NCI-H1694 (cell line): ENCODE measurements at places on chromosomes 1 and 21.

DNA sequence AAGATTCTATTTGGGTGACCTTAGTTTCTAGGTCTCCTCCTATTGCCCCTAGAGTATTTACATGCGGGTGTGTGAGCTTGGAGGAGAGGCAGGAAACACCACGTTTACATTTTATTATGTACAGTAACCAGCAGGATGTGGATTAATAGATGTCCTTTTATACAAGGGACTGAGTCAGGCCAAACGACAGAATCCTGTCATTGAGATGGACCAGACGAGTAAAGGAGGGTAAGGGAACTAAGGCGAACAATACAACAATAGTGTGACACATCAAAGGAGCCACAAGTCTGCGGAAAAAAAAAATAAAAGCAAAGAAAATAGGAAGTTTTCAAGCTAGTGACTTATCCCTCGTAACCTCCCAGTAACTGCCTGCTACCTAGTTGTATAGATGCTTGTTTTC, 151.1 kb downstream of the GABPA start:
- DNase-seq = no peak

DNA sequence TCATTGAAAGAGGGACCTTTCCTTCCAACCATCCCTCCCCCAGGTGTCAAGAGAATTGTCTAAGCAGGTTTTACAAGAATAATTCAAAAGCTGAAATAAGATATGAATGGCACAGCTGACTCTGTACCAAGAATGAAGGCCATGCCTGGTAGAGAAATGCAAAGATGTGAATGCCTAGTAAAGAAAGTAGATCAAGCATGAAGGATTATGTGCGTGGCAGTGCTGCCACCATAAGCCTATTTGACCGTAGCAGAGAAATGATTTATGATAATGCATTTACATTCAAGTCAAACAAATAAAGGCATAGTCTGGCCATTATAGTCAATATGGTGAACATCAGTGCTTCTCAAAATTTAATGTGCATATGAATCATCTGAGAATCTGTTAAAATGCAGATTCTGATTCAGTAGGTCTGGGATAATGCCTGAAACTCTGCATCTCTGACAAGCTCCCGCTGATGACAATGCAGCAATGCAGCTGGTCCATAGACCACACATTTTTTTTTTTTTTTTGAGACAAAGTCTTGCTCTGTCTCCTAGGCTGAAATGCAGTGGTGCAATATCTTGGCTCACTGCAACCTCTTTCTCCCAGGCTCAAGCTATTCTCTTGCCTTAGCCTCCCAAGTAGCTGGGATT, 16.6 kb upstream of the CLCA4 start:
- DNase-seq = no peak

DNA sequence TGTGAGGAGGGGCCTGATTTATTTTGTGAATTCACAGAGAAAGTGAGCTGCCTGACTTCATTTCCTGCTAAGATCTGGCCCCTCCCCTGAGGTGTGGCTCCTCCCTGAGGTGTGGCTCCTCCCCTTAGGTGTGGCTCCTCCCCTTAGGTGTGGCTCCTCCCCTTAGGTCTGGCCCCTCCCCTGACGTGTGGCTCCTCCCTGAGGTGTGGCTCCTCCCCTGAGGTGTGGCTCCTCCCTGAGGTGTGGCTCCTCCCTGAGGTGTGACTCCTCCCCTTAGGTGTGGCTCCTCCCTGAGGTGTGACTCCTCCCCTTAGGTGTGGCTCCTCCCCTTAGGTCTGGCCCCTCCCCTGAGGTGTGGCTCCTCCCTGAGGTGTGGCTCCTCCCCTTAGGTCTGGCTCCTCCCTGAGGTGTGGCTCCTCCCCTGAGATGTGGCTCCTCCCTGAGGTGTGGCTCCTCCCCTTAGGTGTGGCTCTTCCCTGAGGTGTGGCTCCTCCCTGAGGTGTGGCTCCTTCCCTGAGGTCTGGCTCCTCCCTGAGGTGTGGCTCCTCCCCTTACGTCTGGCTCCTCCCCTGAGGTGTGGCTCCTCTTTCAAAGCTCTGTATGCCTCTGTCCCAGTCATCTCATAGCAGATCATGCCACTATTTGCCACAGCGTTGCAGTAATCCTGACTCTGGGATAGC, 26.9 kb upstream of the LRRC3 start:
- DNase-seq = no peak

DNA sequence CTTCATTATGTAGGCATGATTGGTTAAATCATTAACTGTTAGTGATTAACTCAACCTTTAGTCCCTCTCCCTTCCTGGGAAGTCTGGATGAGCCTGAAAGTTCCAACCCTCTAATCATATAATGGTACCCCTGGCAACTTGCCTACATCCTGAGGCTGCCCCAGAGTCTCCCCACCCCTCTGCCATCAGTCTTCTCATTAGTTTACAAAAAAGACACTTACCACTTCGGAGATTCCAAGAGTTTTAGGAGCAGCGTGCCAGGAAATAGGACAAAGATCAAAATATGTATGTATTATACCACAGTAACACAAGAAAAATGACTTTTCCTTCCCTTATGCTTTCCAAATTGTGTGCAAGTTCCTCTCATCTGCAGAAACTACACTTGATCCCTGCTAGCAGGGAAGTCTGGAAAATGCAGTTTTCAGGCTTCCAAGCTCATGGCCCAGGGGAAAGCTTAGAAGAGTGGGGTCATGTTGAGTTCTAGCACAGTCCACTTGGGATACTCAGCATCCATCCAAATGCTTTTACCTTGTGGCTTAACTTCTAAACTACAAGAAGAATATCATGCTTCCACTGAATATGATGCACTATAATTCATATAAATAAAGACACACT, 64.6 kb upstream of the PPIH start:
- no peak for DNase-seq

DNA sequence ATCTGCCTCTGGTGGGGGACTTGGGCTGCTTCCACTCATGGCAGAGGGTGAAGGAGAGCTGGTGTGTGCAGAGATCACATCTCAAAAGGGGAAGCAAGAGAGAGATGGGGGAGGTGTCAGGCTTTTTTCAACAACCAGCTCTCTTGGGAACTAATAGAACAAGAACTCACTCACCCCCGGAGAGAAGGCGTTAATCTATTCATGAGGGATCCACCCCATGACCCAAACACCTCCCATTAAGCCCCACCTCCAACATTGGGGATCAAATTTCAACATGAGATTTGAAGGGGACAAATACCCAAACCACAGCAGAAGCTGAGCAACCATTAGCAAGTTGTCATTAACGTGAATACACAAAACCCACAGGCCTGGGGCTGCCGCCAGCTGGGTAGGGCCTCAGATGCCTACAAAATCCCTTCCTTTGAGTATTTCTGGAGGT, 12.0 kb upstream of the VWA5B1 start:
- DNase-seq = no peak

DNA sequence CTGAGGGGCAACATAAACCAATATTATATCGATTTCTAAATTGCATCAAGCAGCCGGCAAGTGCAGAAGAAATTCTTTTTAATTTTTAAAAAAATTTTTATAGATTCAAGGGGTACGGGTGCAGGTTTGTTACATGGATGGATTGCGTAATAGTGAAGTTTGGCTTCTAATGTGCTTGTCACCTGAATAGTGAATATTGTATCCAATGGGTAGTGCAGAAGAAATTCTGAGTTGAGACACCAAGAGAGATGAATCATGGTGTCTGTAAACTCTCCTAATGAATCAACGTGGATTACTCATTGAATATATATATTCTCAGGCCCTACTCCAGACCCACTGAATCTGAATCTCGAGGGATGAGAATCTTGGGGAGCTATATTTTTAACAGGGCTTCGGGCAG, 253.7 kb upstream of the FOXD3 start:
- DNase-seq = no peak
